Right ventricle myocardium superior (tissue), 1 donor: ENCODE measurements at places on chromosomes 5 and 9. TPM values are rescaled to one million over a fixed set of nuclear protein-coding genes. Genes with fewer than 3 reads are reported as not detected.

The SOX30 gene
- total RNA-seq: 0.13 TPM

The PRDM9 gene
- total RNA-seq: not detected

- no peak for DNase-seq
Measured at GRCh38 chr9:87682618-87683017, 43.3 kb upstream of the CTSL start.

DNA sequence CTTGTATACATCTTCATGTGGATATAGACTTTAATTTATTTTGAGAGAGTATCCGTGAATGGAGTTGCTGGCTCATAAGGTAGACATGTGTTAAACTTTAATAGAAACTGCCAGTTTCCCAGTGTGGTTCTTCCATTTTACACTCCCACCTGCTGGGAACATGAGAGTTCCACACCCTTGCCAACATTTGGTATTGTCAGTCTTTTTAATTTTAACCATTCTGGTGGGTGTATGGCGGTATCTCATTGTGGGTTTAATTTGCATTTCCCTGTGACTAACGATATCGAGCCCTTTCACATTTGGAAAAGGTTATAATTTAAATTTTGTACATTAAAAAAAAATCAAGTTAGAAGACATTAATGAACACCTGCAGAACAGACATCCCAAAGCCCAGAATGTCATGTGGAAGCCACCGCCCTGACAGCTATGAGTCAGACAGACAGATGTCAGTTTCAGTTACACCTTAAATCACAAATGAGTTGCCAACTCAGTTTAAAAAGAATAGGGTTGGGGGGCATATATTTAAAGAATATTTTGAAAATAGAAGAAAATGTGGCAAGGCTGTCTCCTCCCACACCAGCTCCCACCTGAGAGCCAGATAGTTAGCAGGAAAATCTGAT, 36.9 kb downstream of the ANKRD33B start:
- DNase-seq: no peak

GRCh38 chr5:143886096-143886495, 74.1 kb downstream of the HMHB1 start:
- DNase-seq: no peak

GRCh38 chr9:68551191-68551590, 10.5 kb upstream of the TMEM252 start:
- DNase-seq: no peak
